SK-N-SH (cell line): ENCODE measurements at places on chromosomes 2 and 18.

- peak; percentile 90 for DNase-seq
Measured at GRCh38 chr2:45168711-45169338, 159.6 kb upstream of the SIX2 start.

- no peak for DNase-seq
Measured at GRCh38 chr2:230793572-230794359, 71.0 kb upstream of the ITM2C start.

DNA sequence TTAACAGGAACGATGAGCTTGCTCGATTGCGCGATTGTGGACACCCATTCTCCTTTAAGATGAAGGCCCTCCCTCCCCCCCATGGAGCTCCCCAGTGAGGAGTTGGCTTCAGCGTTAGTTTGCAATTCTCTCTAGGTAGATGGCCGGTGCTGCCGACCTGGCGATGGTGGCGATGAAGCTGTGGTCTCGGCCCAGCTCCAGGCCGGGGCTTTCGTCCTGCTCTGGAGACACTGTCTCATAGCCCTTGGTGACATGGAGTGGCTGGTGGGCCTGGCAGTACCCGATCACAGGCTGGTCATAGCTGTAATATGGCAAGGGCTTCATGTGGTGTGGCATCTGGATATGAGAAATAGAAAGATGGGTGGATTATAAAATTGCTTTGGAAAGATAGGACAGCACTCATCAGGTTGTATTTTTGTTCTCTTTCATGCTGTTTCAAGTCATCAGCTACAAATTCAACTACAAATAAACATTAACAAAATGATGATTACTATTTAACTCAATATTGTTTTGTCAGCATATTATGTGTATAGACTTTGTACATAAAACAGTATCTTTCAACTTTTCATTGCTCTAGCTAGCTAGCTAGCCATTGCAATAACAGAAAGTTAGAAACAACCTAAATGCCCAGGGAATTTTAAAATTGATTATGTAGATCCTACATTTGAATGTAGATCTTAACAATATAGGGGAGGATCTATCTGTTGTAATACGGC is 773.4 kb downstream of the LRRTM4 start:
- DNase-seq = no peak

DNA sequence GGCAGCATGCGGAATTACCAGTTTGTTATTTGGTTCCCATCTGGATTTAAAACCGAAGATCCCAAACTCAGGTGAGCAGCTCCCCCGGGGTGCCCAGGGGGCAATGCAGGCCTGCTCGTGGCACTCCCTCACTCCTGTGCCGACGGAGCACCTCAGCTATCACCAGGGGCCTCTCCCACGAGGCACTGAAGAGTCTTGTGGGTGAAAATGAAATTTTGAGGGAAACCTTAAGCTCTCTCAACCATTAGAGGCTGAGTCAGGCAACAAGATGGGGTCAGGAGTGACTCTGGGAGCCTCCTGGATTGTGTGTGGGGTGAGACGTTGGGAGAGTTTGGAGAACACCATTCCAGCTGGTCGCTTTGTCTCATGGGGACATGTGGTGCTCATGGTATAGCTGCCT is 189.0 kb downstream of the PRKCE start:
- no peak for DNase-seq

- DNase-seq = peak; percentile 34
Measured at GRCh38 chr2:186862869-186863709, 14.1 kb upstream of the ZSWIM2 start.

- no peak for DNase-seq
Measured at GRCh38 chr2:30410217-30410616, 36.8 kb upstream of the LCLAT1 start.

- DNase-seq = no peak
Measured at GRCh38 chr18:68148863-68149262, 566.0 kb downstream of the TMX3 start.

GRCh38 chr2:8154936-8155335 is 526.9 kb upstream of the ID2 start:
- no peak for DNase-seq

DNA sequence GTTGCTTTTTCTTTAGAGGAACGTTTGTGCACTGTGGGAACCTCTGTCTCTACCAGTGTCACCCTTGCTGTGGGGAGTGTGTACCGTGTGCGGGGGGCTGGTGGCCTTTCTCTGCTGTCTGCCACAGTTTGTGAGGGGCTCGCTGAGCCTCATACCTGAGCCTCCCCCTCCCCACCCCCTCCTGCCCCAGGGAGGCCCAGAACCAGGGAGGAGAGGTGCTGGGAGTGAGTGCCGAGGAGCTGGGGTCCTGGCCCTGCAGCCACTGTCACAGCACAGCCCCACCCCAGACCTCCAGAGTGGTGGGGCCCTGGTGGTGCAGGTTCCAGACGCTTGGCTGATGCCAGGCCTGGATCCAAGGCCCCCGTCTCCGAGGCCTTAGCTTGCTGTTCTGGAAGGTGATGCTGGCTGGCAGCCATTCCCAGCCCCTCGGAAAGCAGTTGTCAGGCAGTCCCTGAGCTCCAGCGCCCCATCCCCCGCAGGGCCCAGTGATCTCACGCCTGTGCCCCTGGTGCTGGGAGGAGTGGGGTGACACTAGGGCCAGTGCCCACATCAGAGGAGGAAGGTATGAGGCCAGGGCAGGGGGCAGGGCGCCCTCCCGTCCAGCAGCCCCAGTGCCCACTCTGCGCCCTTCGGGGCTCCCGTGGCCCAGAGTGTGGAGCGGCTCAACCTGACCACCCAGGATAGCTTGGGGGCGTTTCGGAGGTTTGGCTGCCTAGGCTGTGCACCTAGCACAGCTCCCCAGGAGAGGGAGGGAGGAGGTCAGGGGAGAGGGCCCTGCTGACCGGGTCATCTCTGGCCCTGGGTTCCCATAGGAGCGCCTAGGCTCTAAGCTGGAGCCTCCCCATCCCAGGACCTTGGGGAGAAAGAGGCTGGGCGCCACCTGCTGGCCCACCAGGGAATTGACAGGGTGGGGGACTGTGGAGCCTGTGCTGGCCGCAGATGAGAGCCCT is 53.0 kb upstream of the ALPP start:
- peak; percentile 71 for DNase-seq

- no peak for DNase-seq
Measured at GRCh38 chr2:40558761-40559160, 106.9 kb upstream of the SLC8A1 start.

DNA sequence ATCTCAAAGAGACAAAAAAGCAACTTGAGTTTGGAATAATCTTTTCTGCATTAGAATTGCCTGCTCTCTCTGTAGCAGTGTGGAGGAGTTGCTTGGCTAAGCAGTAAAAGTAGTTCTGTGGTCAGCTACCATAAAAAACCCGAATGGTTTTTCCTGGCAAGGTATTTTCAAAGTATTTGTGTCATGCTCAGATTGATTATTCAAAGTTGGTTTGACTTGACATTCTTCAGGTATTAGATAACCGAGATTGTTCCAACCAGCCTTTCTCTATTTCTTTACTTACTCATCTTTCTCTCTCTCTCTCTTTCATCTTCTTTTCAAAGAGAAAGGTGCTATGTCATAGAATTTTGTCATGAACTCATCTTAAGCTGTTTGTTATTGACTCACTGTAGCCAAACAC is 404.9 kb downstream of the CPS1 start:
- no peak for DNase-seq

GRCh38 chr2:239212929-239213642 is 187.7 kb downstream of the HDAC4 start:
- DNase-seq = no peak

DNA sequence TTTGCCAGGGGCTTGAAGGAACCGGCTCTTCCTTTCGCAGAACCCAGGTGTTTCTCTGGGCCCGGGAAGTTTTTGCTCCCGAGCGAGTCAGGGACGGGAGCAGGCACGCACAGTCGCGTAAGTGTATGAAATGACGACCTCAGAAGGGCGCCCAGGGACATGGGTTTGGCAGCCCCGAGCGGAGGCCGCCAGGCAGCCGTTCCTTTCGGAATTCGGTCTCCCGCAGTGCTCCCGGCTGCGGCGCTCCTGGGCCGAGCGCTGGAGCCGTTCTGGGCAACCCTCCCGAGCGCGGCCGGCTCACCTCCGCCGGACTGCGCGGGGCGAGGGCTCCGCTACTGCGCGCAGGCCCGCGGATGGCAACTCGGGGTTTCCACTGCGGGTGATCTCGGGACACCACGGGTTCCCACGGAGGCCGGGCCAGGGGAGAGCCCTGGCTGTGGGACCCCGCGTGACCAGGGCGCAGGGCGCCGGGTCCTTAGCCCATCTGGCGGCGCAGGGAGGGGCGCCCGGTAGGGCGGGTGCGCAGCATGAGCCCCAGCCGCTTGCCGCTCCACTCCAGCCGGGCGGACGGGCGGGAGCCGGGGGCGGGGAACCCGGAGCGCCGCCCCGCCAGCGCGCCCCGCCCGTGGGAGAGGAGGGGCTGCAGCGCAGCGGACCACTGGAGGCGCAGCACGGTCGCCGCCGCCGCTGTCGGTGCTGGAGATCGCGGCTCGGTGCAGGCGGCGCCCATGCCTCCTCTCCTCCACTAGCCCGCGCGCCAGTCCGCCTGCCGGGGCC is at the start of gene OSBPL6:
OSBPL6 (plus strand) TSS at position 690 of the 777 bp plus-strand sequence. CDS start 111,673 bp downstream, outside the sequence.
- peak; percentile 97 for DNase-seq

DNA sequence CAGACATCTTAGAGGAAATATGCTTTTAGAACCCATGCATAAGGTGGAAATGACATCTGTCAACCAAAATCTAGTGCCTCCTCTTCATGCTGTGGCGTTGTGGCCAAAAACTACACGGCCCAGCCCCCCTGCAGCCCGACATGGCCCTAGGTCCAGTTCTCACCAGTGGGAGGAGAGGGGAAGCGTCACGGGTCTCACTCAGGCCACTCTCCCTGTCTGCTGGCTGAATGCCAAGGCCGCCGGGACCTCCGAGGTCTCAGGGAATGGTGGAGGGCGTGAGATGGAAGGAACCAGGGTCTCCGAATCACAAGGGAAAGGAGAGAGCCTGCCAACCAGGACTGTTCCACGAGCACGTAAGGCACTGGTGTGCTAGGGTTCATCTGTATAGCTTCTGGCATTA is 361.0 kb downstream of the ANAPC1 start:
- DNase-seq = peak; percentile 39

DNA sequence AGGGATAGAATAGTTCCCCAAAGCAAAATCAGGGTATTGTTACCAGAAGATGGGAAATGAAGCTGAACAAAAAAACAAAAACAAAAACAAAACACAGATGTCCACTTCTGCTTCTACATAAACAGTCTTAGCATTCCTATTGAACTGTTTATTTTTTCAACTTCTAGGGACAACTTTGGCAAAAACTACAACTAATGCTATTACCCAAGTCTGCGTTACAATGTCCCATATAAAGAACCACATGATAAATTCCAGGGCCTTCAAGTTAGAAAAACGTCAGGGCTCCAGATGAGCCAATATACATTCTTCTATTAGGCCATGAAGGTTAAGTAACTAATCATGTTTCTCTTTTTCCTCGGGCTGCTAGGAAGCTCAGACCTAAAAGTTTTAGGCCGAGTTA is 16.9 kb downstream of the PID1 start:
- DNase-seq = no peak

- DNase-seq = no peak
Measured at GRCh38 chr2:100801402-100801801, 18.5 kb upstream of the NPAS2 start.

DNA sequence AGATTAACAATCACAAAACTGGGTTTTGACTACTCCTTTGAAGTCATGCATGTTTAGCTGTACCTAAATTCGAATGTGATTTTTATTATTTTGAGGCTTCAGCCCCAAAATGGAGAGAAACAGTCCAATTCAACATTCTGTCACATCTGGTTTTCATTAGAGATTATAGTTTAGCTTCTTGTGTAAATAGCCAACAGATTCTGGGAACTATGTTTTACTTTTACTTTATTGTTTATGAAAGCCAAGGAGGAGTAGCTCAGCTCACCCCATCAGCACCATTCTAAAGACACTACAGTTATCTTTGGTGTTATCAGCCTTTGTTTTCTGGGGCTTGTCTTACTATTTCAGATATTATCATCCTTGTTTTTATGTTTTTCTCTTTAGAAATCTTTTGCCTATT is 465.0 kb upstream of the CWC22 start:
- no peak for DNase-seq

DNA sequence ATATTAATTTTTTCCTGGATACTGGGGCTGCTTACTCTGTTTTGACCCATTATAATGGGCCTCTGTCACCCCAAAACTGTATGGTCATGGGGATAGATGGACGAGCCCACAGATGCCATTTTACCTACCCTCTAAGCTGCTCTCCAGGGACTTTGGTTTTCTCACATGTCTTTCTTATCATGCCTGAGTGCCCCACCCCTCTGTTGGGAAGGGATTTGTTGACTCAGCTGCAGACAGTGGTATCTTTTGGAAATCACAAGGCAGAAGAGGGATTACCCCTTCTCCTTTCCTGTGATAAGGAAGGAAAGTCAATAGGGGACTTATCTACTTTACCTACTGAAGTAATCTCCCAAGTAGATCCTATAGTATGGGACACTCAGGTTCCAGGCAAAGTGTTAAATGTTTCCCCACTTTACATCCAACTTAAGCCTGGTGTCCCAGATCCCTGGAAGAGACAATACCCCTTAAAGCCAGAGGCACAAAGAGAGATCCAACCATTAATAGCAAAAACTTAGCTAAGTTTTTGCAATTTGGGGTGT is 182.7 kb downstream of the RNF152 start:
- no peak for DNase-seq

DNA sequence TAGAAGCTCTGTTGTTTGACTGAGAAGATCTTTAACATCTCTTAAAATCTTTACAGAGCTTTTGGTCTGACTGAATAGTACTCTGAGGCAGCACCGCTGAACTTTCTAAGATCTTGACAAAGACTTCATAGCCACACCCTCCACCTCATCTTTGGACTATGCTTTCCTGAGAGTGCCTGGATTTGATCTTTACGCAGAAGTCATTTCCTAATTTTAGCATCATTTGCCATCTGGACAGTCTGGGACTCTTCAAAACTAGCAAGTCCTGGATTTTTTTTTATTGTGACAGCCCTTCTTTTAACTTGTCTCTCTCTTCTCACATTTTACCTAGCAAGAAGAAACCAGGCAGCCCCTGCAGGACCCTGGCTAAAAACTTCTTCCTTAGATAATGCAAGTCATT is 188.8 kb downstream of the CTIF start:
- no peak for DNase-seq

DNA sequence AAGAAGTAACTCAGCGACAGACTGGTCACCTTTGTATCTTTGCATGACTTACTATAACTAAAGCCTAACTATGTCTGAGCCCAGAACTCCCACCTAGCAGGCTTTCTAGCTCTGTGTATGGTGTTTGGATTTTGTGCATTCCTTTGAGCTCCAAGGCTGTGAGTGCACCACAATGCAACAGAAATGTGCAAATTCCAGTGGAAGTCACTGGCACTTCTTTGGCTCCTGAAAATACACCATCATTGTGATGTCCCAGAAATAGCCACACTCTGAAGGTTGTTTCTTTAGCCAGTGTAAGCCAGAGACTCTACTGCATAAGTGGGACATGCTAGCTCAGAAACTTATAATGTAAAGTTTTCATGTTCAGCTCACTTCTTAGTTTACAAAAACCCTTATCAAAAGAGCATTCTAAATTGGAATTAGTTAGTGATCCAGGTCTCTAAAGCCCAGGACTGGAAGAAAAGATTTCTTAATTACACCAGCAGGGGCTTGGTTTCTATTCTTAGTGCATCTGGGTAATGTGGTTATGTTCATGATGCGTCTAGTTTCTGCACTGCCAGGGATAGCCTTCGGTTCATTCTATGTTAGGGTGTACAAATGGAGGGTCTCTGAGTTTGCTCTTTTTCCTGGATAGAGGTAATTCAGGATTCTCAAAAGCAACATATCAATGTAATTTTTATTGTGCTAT is 1239.5 kb upstream of the ZEB2 start:
- no peak for DNase-seq

- DNase-seq = no peak
Measured at GRCh38 chr2:66772618-66773017, 337.7 kb downstream of the MEIS1 start.
